ENCODE measurements at places on chromosomes 11 and 22. TPM values are rescaled to one million over a fixed set of nuclear protein-coding genes. Genes with fewer than 3 reads are reported as not detected.

Gene RAB3IL1
- 5.0 TPM for total RNA-seq

Gene TRPM5
- total RNA-seq: 0.05 TPM

Gene HPX
- total RNA-seq: 2,251 TPM

Gene MRGPRG
- not detected for total RNA-seq

Gene MMP10
- not detected for total RNA-seq

Gene MUC5B
- 0.50 TPM for total RNA-seq

Gene PRG3
- 4.9 TPM for total RNA-seq

Gene MUC15
- total RNA-seq: not detected

Gene CBX7
- total RNA-seq: 21.8 TPM

Gene SLC1A2
- total RNA-seq: 6.4 TPM

Gene CRACR2B
- total RNA-seq: 2.8 TPM

Gene SMC1B
- total RNA-seq: not detected

Gene IGLL1
- 17.4 TPM for total RNA-seq

Gene FAM227A
- total RNA-seq: 0.05 TPM

Gene YWHAH
- total RNA-seq: 26.1 TPM

Gene SCGB1A1
- not detected for total RNA-seq

Gene ZC3H7B
- total RNA-seq: 22.0 TPM

Gene CCDC73
- total RNA-seq: 0.50 TPM

Gene OR4A16
- total RNA-seq: not detected

Gene TMEM86A
- total RNA-seq: 2.0 TPM

Gene ZNF280B
- total RNA-seq: 0.08 TPM

Gene SNX32
- total RNA-seq: 0.09 TPM

Gene OR10AG1
- not detected for total RNA-seq

Gene ADAMTS8
- total RNA-seq: 0.08 TPM
